Peyer's patch (tissue), 4 donors: ENCODE measurements at places on chromosomes 5 and 9. TPM values are rescaled to one million over a fixed set of nuclear protein-coding genes. Genes with fewer than 3 reads are reported as not detected.

The AHRR gene
- 3.1 TPM for total RNA-seq

The TLX3 gene
- total RNA-seq, result not detected

The ELAVL2 gene
- total RNA-seq, result not detected

The GPR151 gene
- total RNA-seq, result not detected

- no peak overlapping the region for H3K27ac ChIP-seq
- no peaks in the 10 kb centered on the region for H3K36me3 ChIP-seq
Observed at GRCh38 chr5:55230086-55230629, 3.0 kb upstream of the MCIDAS start.

GRCh38 chr9:115882911-115883310 is 270.7 kb upstream of the PAPPA start:
- no peaks in the 10 kb centered on the region for H3K36me3 ChIP-seq
- H3K27me3 ChIP-seq, result no peaks in the 10 kb centered on the region
- H3K27ac ChIP-seq, result no peak overlapping the region

DNA sequence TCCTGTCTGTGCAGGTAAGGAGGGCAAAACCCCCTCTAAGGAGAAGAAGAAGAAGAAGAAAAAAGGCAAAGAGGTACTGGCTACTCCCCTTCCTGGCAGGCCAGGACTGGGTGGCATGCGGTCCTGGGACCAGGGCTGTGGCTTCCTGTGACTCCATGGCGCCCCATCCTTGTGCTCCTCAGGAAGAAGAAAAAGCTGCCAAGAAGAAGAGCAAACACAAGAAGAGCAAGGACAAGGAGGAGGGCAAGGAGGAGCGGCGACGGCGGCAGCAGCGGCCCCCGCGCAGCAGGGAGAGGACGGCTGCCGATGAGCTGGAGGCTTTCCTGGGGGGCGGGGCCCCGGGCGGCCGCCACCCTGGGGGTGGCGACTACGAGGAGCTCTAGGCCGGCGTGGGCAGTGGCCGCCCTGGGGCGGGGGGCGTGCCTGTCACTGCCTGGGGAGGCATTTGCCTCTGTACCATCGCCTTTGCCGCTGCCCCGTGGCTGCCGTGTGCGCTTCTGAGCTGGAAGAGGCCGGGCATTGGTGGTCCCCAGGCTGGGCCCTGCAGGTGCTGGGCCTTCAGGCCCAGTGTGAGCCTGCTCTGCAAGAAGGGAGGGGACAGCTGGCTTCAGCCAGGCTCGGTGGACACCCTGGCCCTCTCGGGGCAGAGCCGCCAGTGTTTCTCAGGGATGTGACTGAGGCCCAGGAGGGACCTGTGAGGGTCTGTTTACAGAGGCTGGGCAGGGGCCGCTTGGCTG is 2.0 kb upstream of the AJM1 start:
- no peaks in the 10 kb centered on the region for H3K36me3 ChIP-seq
- peak overlapping the region; percentile 95 for H3K27ac ChIP-seq
- H3K27me3 ChIP-seq, result no peaks in the 10 kb centered on the region
- no peak overlapping the region for H3K4me3 ChIP-seq
- DNase-seq, result no peak

- peak overlapping the region; percentile 65 for H3K27ac ChIP-seq
- H3K4me1 ChIP-seq, result peaks cover 10% of the 10 kb centered on the region
- H3K27me3 ChIP-seq, result no peaks in the 10 kb centered on the region
- DNase-seq, result no peak
Observed at GRCh38 chr9:68746525-68746924, 41.5 kb downstream of the PIP5K1B start.

DNA sequence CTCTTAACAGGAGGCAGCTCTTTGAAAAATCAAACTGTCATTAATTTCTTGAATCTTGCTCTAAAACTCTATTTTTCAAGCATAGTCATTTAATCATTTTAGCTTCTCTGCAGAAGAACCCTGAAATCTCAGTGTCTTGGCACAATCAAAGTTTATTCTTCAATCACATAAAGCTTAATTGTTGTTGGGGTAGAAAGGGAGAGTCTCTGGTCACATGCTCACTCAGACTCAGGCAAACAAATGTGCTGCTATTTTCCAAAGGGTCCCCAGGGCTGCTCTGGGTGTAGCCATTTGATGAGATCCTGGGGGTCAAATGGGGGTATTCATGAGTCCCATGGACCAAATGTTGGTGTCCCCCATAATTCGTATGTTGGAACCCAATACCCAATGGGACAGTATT is 114.8 kb downstream of the MSX2 start:
- H3K4me1 ChIP-seq, result no peaks in the 10 kb centered on the region
- no peaks in the 10 kb centered on the region for H3K36me3 ChIP-seq
- H3K4me3 ChIP-seq, result no peak overlapping the region
- no peak overlapping the region for H3K27ac ChIP-seq

DNA sequence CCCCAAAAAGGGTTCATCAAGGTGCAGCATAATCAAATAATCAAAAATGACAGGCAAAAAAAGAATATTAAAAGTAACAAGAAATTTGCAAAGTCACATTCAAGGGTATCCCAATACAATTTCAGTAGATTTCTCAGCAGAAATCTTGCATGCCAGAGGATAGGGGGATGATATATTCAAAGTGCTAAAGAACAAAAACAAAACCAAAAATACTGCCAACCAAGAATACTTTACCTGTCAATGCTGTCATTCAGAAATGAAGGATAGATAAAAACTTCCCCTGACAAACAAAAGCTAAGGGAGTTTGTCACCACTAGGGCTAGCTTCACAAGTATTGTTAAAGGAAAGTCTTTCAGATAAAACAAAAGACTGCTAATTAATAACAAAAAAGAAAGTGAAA is 68.7 kb upstream of the EDIL3 start:
- H3K4me1 ChIP-seq, result no peaks in the 10 kb centered on the region
- DNase-seq, result no peak
- H3K27me3 ChIP-seq, result no peaks in the 10 kb centered on the region
- no peaks in the 10 kb centered on the region for H3K36me3 ChIP-seq
- H3K4me3 ChIP-seq, result no peak overlapping the region
- no peak overlapping the region for H3K27ac ChIP-seq

DNA sequence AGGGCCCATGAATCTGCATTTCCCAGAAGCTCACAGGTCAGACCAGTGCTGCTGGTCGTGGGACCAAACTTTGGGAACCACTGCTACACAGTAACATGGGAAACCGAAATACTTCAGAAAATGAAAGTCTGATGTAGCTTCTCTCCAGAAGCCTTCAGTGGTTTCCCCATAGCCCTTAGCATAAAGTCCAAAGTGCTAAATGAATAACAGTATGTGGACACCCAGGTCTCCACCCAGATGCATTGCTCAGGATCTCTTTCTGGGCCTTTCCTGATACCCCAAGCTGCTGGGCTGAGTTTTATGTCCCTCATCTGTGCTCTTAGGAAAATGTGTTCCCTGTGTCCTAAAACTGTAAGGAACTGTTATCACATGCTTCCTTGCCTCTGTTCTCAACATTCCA is 100.4 kb downstream of the NFIB start:
- H3K4me1 ChIP-seq, result peaks cover 32% of the 10 kb centered on the region
- no peak overlapping the region for H3K4me3 ChIP-seq
- no peaks in the 10 kb centered on the region for H3K36me3 ChIP-seq
- H3K27me3 ChIP-seq, result no peaks in the 10 kb centered on the region

DNA sequence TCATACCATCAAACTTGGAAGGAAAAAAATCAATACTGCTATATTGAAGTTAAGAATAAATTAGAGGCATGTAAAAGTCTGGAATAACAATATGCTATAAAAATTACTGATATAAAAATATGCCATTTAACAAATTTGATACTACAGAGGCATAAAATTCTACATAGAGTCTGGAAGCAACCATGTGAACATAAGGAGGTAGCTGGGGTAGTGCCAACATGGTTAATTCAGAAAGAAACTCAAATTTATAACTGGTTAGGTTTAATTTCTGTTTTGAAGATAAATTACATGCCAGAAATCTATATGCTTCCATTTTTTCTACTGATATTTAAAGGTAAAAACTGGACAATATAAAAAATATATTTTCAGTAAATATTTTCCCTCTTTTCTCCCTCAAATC is 103.1 kb upstream of the NR4A3 start:
- no peaks in the 10 kb centered on the region for H3K4me1 ChIP-seq
- no peak overlapping the region for H3K4me3 ChIP-seq
- H3K27me3 ChIP-seq, result no peaks in the 10 kb centered on the region
- no peak for DNase-seq

GRCh38 chr9:136328622-136329041 is 1.3 kb downstream of the GPSM1 start:
- peaks cover 26% of the 10 kb centered on the region for H3K4me1 ChIP-seq
- peak overlapping the region; percentile 64 for H3K4me3 ChIP-seq
- no peaks in the 10 kb centered on the region for H3K27me3 ChIP-seq
- no peak for DNase-seq
- no peaks in the 10 kb centered on the region for H3K36me3 ChIP-seq

- H3K4me3 ChIP-seq, result no peak overlapping the region
- no peak overlapping the region for H3K27ac ChIP-seq
- H3K27me3 ChIP-seq, result no peaks in the 10 kb centered on the region
- H3K4me1 ChIP-seq, result no peaks in the 10 kb centered on the region
Observed at GRCh38 chr5:1466631-1467265, 21.5 kb upstream of the SLC6A3 start.

- H3K4me3 ChIP-seq, result no peak overlapping the region
- no peaks in the 10 kb centered on the region for H3K4me1 ChIP-seq
- DNase-seq, result no peak
- H3K27ac ChIP-seq, result no peak overlapping the region
- H3K36me3 ChIP-seq, result no peaks in the 10 kb centered on the region
Observed at GRCh38 chr5:158126442-158127405, 267.8 kb upstream of the CLINT1 start.

GRCh38 chr5:125814119-125814518 is 609.1 kb upstream of the GRAMD2B start:
- DNase-seq, result no peak
- H3K4me3 ChIP-seq, result no peak overlapping the region
- H3K36me3 ChIP-seq, result no peaks in the 10 kb centered on the region
- H3K27ac ChIP-seq, result no peak overlapping the region
- H3K27me3 ChIP-seq, result no peaks in the 10 kb centered on the region

DNA sequence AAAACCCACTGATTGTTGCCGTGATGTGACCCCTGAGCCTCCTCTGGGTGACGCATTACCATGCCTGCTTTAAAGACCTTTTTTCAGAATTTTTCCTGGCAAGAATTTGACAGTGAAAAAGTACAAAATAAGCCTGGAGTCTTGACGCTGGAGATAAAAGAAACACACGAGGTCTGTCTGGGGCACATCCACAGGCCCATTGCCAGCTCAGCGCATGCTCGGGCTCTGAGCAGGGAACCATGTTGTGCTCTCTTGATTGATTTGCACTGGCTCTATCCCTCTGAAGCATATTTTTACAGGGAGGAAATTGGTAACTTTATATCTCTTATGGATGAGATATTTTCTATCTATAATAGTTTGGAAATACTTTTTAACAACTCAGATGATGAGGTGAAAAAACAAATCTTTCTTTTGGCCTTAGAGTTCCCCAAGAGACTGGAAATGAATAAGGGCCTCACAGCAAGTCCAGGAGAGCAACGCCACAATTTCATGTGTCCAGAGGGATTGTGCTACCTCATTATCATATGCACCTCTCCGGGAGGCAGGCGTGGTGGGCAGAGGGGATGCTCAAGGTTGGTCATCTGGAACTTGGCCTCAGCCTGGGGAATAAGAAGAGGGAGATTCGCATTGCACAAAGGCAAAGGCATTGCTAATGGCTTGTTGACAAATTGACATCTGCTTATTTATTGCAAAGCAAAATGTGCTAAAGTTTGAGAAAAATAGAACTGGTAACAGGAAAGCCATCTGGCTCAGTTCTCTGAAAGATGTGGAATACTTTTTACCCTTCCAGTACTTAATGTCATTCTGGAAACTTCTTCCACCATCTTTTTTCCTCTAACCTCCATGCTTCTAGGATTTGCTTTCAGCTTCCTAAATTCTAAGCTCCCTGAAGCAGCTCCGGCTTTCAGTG is 183.8 kb downstream of the PJA2 start:
- no peaks in the 10 kb centered on the region for H3K4me1 ChIP-seq
- H3K27me3 ChIP-seq, result no peaks in the 10 kb centered on the region
- no peaks in the 10 kb centered on the region for H3K36me3 ChIP-seq
- DNase-seq, result no peak
- H3K27ac ChIP-seq, result no peak overlapping the region
- H3K4me3 ChIP-seq, result no peak overlapping the region

DNA sequence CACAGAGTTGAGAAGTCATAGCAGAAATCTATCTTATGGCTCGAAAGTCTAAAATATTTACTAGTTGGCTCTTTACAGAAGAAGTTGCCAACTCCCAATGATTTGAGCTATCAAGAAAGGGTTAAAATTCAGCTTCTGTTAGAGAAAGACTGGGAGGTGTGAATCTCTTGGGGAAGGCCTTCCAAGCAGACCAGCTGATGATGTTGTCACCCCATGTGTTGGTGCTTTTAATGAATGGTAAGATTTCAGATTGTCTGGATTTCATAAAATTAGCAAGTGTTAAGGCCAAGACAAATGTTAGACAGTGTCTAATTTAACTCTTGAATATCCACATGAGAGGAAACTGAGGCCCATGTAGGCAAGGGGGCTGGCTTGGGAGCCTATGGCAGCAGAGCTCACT is 63.9 kb downstream of the PPARGC1B start:
- no peak overlapping the region for H3K4me3 ChIP-seq
- H3K4me1 ChIP-seq, result no peaks in the 10 kb centered on the region
- H3K27ac ChIP-seq, result peak overlapping the region; percentile 64
- H3K36me3 ChIP-seq, result no peaks in the 10 kb centered on the region

DNA sequence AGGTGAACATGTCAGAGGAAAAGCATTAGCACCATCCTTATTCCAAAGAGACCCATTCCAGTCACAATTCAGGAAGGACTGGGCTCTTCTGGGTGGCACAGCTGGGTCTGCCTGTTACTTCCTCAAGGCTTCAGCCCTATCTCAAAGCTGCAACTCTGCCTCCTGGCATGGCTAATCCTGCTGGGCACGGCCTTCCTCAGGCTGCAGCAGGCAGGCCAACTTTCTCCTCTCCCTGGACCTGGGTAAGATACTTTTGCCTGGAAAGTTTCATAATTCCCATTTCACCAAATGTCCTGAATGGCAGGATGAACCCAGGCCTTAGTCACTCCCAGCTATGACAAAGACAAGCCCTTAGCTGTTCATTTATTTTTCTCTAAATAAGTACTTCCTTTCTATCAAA is 50.1 kb downstream of the MACROH2A1 start:
- DNase-seq, result no peak
- H3K27ac ChIP-seq, result no peak overlapping the region
- no peaks in the 10 kb centered on the region for H3K36me3 ChIP-seq
- no peak overlapping the region for H3K4me3 ChIP-seq
- no peaks in the 10 kb centered on the region for H3K27me3 ChIP-seq

DNA sequence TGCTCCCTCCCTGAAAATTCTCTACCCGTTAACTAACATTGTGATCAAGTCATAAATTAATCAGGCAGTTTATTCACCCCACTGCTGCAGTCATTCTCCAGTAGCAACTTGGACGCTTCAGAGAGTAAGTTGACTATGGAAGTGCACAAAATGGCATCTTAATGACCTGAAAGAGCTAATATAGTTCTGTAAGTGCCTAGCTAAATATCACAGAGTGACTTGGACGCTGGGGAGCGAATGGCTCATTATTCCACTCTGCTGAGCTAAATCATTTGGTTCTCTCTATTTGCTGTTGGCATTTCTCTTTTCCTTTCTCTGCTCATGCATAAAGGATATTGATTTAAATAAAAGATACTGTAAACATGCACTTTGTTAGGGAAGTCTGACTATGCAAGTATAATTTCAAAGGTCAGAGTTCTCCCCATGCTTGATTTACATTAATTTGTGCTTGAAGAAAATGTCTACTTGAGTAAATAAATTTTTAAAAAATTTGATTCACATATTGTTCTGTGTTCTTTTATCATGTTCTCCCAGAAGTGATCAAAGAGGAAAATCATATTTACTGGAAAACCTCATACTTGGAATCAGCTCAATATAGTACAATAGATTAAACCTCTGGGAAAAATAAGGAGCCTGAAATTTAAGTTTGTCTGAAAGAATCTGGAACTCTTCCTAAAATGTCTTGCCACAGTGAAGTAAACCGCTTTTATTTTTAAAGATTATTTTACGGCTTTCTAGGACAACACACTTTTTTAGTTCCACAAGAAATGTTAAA is 169.5 kb upstream of the HAPLN1 start:
- H3K4me1 ChIP-seq, result no peaks in the 10 kb centered on the region
- H3K4me3 ChIP-seq, result no peak overlapping the region
- H3K27me3 ChIP-seq, result no peaks in the 10 kb centered on the region
- DNase-seq, result no peak
